ENCODE measurements at places on chromosomes 13 and 19.

DNA sequence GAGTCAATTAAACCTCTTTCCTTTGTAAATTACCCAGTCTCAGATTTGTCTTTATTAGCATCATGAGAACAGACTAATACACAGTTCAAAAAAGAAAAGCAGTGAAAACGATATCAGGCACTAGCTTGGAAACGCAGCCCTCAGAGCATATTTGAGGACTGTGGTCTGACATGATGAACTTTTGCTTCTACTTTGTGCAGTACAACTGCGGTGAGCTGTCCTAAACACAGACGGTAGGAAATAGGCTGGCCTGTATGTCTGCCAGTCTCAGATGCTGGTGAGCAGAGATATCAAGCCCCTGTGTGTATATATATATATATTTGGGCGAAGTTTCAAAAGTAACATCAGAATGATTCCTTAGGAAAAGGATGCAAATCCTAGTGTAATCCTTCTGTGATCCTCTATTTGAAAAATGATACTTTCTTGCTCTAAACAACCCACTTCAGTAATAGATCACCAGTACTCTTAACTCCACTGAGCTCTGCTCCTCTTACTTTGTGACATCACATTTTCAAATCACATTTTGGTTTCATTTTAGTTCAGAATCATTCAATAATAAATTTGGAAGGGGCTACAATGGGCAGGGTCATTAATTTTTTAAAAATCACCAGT lies 74.4 kb downstream of the TNFRSF19 start:
- DNase-seq = no peak

- no peak for DNase-seq
Observed at GRCh38 chr13:78607409-78608251, 4.3 kb upstream of the POU4F1 start.

- no peak for DNase-seq
Observed at GRCh38 chr19:35373492-35373891, 2.6 kb downstream of the GPR42 start.

GRCh38 chr19:2223959-2224358 lies 12.2 kb downstream of the PLEKHJ1 start:
- no peak for DNase-seq

GRCh38 chr13:71219698-71220415 lies 647.1 kb downstream of the DACH1 start:
- DNase-seq = no peak

DNA sequence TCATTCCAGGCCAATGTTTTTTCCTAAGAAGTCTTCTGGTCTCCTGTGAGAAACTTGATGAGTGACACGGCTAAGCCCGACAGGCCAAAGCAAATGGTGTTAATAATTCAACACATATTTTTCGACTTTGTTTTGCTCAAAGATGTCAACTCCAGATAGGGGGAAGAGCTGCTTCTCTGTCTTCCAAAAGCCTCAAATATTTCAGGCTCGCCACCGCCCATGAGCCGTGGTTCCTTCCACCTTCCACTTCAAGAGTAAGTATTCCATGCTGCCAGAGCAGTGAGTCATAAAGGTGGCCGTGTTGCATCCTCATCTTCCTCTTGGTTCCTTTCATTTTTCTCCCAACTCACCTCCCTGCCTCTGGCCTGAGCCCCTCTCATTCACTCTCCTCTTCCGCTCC lies 272.6 kb downstream of the EFNB2 start:
- DNase-seq = no peak

DNA sequence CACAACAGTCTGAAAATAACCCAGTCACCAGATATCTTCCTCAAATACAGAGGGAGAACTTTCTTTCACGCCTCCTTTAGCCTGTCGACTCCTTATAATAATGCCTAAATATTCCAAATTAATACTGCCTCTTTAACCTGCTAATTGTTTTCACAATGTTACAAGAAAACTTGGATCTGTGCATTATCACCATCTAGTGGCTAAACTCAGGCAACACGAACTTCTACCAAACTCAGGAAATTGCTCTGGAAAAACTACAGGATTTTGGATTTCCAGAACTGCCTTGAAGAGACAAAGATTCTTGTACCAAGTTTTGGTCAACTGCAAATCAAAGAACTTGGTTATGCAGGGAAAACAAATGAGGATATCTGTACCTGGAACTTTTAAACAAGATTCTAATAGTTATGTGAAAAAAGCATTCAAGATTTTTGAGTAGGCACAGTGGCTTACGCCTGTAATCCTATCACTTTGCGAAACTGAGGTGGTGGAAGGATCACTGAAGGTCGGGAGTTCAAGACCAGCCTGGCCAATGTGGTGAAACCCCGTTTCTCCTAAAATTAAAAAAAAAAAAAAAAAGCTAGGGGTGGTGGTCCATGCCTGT lies 10.8 kb downstream of the CLN5 start:
- no peak for DNase-seq

GRCh38 chr13:76620036-76620435 lies 266.2 kb downstream of the KCTD12 start:
- DNase-seq = no peak

- no peak for DNase-seq
Observed at GRCh38 chr13:40208517-40208916, 457.9 kb downstream of the FOXO1 start.

DNA sequence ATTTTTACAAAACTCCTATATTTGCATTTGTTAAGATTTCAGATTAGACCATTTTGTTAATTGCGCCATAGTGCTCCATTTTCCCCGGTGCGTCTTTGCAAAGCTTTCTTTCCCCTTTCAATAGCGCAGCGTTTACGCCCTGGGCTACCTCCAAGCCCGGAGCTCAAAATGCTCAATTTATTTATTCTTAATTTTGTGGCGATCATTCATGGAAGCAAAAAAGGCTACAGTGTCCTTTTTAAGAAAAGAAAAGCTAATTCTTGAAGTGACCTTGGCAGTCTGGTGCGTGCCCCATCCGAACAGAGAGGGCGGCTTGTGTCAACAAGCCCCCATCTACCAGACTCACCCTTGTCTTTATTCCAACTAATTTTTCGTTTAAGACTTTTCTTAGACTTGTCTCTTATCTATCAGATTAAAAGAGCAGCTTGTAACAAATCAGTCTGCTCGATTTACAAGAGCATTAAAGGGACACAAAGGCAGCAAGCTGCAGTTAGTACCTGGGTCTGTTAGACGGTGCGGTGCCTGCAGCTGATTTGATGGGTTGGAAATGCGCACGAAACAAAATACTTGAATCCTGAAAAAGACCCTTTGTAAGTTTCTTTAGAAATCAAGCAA lies 30.1 kb downstream of the GSX1 start:
- no peak for DNase-seq

GRCh38 chr13:31043957-31044356 lies 111.5 kb downstream of the TEX26 start:
- DNase-seq = no peak

- no peak for DNase-seq
Observed at GRCh38 chr19:11203194-11204075, 6.1 kb upstream of the KANK2 start.

- DNase-seq = no peak
Observed at GRCh38 chr13:113148940-113149503, 9.4 kb upstream of the PROZ start.
